ENCODE measurements at places on chromosomes 12 and 14. TPM values are rescaled to one million over a fixed set of nuclear protein-coding genes. Genes with fewer than 3 reads are reported as not detected.

GRCh38 chr14:32633224-32633859 lies 304.2 kb downstream of the AKAP6 start:
- DNase-seq, result no peak

KRT84 gene
- total RNA-seq, result not detected

SRGAP1 gene
- total RNA-seq, result 28.9 TPM

DNA sequence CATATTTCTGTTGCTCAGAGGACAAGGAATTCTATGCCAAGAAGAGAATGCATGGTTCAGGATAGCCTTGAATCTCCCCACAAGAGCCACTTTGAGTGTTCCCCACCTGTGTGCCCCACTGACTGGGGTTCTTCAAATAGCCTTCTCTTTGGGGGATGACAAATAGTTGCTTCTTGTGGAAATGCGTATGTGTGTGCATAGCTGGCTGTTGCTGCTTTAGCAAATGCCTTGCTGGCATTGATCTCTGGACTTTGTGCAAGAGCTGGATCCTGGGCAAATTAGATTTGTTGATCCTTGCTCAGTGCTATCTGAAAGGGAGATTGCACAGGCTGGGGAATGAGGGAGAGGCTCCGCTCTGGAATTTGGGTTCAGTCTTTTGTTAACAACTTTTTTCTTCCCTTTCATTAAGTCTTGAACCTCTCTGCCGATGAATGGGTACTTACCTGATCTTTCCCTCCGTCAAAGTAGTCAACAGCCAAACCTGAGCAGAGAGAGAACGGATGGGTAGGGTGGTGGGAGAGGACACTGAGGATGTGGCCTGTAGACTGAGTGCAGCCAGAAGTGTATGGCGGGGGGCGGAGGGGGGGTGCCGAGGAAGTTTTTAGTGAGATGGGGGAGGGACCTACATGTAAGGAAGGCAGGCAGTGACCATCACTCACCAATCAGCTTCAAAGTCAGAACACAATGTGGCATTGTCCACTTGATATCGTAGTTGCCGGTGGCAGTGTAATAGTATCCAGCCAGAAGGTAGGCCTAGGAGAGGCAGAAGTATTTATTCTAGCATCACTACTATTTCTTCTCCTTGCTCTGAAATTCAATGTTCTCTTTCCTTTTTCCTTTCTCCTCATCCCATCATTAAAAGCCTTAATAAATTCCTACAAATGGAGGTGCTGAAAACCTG lies 10.7 kb downstream of the EMG1 start:
- DNase-seq, result no peak

SLC24A4 gene
- total RNA-seq, result not detected

GRCh38 chr14:20624495-20625070 lies 16.9 kb downstream of the OR6S1 start:
- no peak for DNase-seq

DNA sequence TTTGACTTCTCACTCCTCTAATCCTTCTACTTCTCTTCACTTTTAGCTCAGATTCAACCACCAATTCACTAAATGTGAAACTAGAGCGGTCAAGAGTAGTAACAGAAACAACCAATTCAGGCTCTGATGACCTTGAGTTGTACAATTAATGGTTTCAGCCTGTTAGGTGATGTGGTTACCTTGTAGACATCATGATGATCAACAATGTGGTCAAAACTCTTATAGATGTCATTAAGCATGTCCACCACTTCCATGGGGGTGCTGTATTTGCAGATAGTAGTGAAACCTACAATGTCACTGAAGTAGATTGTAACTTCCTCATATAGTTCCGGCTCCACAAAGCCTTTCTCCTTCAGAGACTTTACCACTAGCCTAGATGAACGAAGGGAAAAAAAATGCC lies 54.1 kb upstream of the PLBD1 start:
- no peak for DNase-seq

SIX1 gene
- total RNA-seq, result 3.3 TPM

SLC7A7 gene
- total RNA-seq, result 10.0 TPM

AKAP3 gene
- 6.6 TPM for total RNA-seq

DNA sequence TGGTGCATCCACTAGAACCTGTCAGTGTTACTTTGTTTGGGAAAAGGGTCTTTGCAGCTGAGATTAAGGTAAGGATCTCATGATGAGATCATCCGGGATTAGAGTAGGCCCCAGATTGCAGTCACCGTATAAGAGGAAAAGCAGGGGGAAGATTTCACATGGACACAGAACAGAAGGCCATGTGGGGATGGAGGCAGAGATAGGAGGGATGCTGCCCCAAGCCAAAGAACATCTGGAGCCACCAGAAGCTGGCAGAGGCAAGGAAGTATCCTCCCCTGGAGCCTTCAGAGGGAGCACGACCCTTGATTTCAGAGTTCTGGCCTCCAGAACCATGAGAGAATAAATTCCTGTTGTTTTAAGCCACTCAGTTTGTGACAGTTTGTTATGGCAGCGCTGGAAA lies 39.6 kb downstream of the CMKLR1 start:
- DNase-seq, result no peak

DNA sequence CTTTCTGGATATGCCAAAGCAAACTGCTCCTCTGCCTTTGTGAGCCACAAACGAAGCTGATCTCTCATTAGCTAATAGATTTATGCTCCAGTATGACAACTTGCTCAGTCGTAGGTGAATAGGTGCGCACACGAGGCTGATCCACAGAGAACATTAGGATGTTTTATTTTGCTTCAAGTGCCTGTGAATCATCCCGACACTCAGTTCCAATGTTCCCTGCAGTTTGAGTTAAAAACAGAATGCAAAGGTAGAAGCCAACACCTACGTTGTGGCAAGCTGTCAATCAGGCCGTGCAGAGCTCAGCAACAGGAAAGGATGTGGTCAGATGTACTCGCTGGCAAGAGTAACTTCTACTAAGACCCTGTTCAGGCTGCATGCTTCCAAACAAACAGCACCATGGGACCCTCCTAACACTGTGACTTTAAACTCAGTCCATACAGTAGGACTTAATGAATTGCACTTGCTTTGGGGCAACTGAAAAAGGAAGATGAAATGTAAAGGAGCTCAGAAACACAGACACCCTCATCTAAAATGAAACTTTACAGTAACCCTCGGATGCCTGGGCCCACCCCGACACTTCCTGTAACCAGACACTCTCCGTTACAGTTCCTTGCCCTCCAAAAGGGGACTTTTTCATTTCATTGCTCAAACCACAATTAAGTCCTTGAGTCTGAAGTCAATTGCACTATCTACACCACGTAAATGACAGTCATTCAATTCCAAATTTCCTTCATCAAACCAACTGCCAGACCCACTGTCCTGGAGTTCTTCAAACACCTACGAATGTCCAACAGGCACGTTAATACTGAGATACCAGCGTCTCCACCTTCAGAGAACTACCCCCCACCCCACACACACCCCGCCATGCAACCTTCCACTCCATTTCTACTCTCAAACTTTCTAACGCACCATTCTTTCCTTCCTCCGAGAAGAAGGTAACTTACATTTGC lies 1.6 kb downstream of the CCDC88C start:
- peak; percentile 41 for DNase-seq

DNA sequence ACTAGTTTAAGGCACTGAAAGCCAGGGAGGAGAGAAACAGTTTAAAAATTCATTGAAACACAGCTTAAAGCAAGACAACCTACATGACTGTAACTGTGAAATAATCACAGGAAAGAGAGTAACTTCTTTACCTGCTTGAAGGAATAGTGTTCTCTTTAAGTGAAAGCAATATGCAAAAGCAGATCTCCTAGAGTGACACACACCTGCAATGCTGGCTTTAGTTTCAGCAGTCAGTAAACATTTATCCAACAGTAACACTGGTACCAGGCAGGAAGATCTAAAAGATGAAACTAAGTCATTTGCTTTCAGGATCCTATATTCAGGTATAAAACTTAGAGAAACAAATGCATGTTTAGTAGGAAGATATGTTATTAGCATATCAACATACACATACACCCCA lies 85.3 kb upstream of the PPM1H start:
- no peak for DNase-seq

DNA sequence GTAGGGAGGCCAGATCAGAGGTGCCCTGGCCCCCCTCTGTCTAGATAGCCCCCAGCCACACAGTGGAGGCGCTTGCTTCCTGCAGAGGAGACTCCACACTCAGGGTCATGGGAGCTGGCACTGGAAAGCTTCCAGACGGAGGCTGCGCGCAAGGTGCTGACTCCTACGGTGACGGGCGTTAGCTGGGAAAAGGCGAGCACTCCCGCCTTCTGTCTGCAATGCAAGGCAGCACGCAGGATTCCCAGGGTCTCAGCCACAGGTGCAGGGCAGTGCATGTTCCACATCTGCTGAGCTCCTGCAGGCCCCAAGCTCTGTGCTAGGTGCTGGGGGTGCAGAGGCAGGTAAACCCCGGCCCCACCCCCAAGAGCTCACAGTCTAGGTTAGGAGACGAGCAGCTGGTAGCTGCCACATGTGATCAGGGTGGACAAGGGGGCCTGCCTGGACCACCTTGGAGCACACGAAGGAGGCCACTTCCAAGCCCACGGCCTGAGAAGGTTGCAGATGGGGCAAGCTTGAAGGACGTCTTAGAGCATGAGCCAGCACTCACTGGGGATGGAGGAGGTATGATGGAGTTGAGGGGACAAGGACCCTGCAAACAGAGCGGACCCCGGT lies 310.9 kb upstream of the DIO3 start:
- DNase-seq, result no peak

GRCh38 chr12:57521525-57522010 lies 1.1 kb upstream of the MBD6 start:
- no peak for DNase-seq

- DNase-seq, result peak; percentile 16
Measured at GRCh38 chr14:72024043-72024407, 91.8 kb downstream of the RGS6 start.

- DNase-seq, result no peak
Measured at GRCh38 chr12:45939759-45940158, 50.6 kb downstream of the SCAF11 start.

DNA sequence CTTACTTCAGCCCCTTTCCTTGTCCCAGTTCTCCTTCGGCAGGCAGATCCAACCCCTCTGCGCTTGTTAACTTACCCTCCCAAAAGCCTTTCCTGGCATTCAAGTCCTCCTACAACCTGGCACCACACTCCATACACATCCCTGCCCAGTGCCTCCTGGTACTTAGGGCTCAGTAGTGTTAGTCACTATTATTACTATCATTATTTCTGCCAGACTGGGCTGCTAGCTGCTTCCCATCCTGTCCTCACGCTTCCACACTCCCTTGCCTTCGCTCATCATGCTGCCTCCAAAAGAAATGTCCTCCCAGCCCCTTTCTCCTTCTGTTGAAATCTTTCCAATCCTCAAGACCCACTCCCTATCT lies 1.6 kb upstream of the HDAC7 start:
- DNase-seq, result no peak

FLVCR2 gene
- 0.75 TPM for total RNA-seq

AMDHD1 gene
- 0.67 TPM for total RNA-seq

DNA sequence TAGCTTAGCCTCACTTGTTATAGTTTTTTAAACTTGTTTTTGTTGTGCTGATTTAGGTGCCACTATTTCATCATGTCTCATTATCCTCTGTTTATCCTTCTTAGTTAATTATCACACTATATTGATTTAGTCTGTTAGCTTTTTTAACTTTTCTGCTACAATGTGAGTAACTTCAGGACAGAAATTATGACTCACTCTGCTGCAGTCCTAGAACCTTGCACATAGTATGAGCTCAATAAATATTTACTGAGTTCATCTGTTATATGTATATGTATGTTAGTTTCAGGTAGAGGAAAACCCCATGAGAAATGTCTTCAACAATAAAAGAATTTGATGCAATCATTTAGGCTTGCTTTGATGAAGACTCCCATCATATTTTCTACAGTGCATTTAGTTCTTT lies 224.3 kb upstream of the NAV3 start:
- no peak for DNase-seq

NPAS3 gene
- 2.0 TPM for total RNA-seq

- peak; percentile 84 for DNase-seq
Measured at GRCh38 chr12:25151476-25151875, 43.5 kb downstream of the DNAI7 start.

DNA sequence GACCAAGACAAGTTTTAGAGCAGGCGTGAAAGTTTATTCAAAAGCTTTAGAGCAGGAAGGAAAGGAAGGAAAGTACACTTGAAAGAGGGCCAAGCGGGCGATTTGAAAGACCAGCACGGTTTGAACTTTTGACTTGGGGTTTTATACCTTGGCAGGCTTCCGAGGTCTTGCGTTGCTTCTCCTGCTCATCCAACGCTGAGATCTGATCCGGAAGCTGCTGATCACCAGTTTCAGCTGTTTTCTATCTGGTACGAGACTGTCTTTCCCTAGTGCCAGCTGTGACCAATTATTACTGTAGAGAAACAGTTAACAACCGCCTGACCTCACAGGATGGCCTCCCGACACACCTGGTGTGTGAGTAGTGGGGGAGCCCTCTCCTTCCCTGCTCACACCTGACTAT lies 20.6 kb upstream of the SNRPF start:
- no peak for DNase-seq

- peak; percentile 32 for DNase-seq
Measured at GRCh38 chr14:32472512-32473463, 143.7 kb downstream of the AKAP6 start.

KIF26A gene
- 0.48 TPM for total RNA-seq

DNA sequence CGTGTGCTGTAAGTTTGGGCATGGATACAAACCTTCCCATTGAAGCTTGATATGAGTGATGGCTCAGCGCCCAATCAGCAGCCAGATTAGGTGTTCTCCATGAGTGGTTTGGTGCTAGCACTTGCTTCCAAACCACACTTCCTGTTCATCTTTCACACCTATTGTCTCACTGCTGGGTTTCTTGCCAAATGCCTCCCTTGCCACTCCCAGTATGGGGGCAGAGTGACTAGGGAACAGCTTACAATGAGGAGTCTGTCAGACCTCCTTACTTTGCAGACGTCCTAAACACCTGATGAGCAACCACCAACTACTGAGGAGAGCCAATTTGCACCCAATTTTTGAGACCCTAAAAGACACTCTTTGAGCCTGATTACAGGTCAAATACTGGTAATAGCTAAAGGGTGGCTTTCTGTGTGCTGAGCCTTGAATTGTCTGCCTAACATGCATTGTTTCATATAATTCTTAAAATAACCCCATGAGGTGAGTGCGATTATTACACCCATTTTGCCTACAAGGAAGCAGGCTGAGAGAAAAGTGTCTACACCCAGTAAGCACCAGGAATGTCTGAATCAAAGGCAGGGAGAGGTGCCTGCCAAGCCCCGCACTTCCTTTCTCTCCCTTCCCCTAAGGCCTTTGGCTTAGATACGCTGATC lies 48.4 kb upstream of the FOS start:
- DNase-seq, result peak; percentile 67

PYM1 gene
- 47.6 TPM for total RNA-seq

- no peak for DNase-seq
Measured at GRCh38 chr14:24186831-24187538, 1.6 kb downstream of the IPO4 start.

LMBR1L gene
- 67.9 TPM for total RNA-seq

DNA sequence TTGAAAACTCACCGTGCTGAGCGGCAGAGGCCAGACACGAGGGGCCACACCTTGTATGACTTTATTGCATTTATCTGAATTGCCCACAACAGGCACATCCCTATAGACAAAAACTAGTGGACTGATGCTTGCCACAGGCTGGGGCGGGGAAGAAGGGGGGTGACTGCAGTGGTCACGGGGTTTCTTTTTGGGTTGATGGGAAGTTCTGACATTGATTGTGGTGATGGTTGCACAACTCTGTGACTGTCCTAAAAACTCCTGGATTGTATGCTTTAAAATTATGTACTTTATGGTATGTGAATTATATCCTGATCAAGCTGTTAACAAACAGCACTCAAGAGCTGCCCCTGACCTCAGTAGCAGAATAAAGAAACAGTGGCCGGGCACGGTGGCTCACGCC lies 25.7 kb downstream of the DHX37 start:
- no peak for DNase-seq

FRMD6 gene
- total RNA-seq, result 206 TPM

Measured in kidney epithelial cell (primary cell).